ENCODE measurements at places on chromosomes 2 and 18. TPM values are rescaled to one million over a fixed set of nuclear protein-coding genes. Genes with fewer than 3 reads are reported as not detected.
A peak's percentile ranks its signal among the peaks of the same experiment; 100 is the strongest.

The CASP10 gene
- 12.2 TPM for total RNA-seq

DNA sequence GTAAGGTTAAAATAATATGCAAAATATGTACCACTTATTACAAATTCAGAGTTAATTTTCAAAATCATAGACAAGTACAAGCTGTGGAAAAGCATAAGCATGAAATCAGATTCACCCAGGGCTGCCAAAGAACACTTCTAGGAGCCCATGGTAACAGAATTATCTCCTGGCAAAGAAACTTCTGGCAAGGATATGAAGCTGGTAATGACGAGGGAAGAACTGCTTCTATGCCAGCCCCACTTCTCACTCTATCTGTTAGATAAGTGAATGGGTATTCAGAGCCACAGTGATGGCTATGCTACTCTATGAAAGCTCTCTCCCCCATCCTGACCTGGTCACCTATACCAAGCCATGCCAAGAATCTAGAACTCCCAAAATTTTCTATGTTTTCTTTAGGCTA lies 36.9 kb upstream of the PDE1A start:
- DNase-seq: no peak

The SLC9A4 gene
- total RNA-seq: 0.05 TPM

DNA sequence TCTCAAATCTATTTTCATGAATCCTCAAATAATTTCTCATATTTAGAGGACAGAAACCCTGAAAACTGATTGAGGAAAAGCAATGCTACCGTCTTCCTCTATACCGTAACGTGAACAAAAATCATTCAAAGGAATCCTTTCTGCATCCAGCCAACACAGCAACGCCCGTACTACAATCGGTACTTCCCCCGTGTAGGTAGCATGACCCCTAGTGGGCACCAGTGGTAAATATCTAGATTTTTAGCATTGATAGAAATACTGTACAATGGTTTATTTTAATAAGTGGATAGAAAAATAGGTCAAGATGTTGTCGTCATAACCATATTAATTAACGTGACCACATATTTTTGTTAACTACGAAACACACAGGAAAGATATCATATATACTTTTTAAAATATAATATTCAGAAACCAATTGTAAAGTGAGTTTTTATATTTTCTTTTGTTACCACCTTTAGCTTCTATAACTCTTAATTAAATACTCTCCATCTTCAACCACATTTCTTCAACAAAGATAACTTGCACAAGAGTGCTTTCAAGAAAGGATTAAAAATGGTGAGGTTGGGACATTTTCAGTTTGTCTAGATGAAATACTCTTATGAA lies 194.1 kb downstream of the SS18 start:
- peak; percentile 51 for DNase-seq

DNA sequence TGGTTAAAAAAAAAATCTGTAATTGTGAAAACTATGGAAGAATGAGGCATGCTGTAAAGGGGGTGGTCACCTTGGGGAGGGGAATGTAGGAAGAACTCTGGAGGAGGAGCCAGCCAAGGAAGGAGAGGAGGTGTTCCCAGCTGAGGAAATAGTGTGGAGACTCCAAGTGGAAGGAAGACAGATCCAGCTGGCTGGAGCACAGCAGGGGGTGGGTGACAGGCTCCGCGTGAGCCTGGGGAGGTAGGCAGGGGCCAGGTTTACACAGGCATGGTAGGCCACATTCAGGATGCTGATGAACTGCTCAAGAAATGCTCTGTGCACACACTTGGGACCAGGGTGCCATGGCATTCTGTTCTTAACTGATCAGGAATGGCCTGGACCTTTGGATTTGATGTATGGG lies 16.8 kb downstream of the AFF3 start:
- DNase-seq: no peak

The WDSUB1 gene
- total RNA-seq: 5.4 TPM

DNA sequence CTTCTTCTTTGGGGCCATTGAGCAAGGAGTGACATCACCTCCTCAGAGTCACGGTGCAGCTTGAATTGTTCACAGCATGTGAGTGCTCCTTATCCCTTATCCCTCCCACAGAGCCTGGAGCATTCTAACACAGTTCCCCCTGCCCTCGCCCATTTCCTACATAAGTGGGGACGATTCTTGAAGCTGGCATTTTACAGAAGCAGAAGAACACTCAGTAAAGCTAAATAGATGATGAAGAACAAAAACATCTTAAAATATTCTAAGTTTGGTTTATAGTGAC lies 135.8 kb upstream of the APCDD1 start:
- no peak for DNase-seq

DNA sequence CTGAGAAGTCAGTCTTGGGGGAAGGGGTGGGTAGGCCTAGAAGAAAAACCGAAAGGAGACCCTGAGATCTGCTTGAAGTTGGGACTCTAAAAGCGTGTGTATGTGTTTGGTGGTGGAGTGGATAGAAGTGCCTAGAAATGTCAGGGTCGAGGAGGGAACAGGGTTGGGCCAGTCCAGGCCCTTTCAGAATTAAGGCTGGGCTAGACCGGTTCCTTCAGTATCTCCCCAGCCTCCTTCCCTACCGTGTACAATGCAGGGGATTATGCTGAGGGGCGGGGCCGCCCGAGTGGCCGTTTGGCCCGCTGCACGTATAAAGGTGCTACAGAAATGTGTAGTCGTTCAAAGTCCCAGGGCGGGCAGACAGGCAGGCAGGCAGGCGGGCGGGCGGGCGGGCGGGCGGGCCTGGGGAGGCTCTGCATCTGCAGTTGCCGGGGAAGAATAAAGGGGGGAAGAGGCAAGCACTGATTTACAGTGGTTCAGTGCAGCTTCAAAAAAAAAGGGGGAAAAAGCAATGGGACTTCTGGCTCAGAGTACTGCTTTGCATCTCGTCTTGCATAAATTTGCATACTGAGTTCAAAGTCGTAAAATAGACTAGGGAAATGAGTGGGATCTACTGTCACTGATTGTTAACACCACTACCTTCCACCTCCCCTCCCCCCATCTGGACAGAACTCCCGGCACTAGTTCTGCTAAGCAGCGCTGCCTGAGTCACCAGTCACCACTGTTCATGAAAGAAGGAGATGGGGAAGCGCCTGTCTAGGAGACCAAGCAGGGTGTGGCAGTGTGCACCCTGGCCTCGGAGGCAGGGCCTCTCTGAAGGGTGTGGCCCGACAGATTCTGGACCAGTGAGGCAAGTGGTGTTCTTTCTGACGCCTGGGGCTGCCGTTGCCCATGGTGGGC lies 3.6 kb downstream of the IGFBP2 start:
- DNase-seq: no peak

DNA sequence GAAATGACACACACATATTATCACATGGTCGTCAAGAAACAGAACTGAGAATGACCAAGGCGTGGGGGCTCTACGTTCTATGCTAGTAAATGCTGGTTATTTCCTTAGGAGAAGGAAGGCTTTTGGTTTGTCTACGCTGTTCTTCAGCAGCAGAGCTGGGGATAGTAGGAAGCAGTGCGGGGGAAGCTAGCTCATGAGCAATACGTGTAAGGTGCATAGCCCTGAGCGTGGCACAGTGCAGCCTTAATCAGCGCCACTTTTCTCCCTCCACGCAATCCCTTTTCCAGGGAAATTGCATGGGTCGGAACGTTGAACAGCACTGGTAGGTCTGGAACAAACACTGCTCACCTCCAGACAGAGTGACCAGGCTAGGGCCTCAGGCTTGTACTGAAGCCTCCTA lies 199.6 kb upstream of the FBXO11 start:
- no peak for DNase-seq

The SERPINB11 gene
- not detected for total RNA-seq

The UGT1A8 gene
- 0.24 TPM for total RNA-seq

GRCh38 chr2:235343156-235343774 lies 150.6 kb upstream of the AGAP1 start:
- DNase-seq: no peak

DNA sequence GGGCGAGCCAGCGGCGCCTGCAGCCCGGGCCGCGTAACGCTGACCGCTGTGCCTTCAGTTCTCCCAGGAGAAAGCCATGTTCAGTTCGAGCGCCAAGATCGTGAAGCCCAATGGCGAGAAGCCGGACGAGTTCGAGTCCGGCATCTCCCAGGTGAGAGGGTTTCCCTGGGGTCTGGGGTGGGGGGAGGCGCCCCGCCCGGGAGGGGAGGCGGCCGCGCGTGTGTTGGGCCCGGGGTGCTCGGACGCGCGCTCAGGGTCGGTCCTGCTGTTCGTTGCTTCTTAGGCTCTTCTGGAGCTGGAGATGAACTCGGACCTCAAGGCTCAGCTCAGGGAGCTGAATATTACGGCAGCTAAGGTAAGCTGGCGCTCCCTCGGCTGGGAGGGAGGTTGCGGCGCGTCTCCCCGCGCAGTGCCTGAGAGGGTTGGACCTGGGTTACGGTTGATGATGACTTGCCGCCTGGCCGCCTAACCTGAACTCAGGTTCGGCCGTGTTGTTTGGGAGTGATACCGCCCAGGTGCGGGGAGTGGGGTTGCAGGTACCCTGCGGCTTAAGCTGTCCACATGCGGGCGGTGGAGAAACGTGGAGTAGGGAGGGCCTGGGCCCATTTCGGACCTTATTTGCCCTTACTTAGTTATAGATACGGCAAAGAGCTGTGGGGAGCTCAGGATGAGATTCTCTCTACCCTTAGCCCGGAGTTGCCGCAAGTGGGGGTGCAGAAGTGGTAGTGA lies 638 bp downstream of the RPS7 start:
- DNase-seq: no peak

GRCh38 chr2:11050565-11050964 lies 104.7 kb upstream of the SLC66A3 start:
- no peak for DNase-seq

- no peak for DNase-seq
Measured at GRCh38 chr2:80499095-80499494, 194.5 kb upstream of the LRRTM1 start.

GRCh38 chr2:173872714-173873113 lies 92.5 kb downstream of the SP3 start:
- no peak for DNase-seq

DNA sequence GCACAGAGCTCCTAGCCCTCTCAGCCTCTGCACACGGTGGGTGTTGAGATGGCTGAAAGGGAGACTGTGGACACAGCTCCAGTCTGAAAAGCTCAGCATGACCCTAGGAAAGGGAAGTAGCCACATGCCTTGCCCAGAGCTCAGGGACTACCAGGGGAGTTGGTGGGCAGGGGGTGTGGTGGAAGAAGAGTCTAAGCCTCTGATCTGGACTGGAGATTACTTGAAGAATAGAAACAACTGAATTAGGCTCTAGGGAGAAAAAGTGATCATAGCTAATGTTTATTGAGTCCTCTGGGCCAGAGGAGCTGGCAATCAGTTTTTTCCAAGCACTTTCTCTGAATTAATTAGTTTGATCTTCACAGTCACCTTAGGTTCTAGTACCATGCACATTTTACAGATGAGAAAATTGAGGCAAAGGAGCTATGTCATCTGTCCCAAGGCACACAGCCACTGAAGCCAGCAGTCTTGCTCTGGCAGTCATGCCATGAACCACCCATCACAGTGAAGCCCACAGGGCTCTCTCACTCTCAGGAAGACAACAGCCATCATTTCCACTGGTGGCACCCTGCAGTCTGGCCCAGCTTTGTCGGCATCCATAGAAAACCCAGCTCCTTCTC lies 10.3 kb downstream of the SDC1 start:
- no peak for DNase-seq

DNA sequence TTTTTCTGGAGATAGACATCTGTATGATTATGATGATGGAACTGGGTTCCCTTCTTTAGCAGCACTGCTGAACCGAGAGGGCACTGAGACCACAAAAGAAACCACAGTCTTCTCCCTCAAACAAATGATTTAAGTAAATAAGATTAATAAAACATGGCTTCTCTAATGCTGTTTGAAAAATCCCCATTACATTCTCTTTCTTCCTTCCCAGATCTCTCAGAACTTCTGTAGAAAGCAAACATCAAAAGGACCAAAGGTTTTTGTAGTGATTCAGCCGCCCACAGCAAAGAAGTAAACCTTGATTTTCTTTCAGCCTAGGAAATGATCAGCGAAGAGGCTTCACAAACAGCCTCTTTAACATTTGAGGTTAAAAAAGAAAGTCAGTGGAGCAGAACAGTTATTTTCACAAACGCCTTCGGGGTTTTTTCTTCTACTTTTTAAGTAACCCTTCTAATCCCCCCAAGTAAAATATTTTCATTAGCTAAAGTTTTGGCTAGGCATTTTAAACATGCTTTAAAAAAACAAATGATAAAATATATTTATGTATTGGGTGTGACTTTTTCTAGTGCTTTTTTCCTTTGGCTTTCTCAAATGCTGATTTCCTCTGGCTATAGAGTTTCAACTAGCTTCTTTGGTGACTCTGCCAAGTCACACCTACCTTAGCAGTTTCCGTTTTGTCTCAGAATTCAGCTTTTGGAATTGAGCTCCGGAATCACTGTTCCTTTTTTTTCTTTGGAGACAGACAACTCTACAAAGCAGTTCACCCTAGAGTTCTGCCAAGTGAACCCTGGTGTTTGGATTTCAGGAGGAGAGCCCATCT lies 89.6 kb downstream of the UPP2 start:
- DNase-seq: peak; percentile 40

GRCh38 chr18:36176177-36176584 lies 11.1 kb upstream of the MOCOS start:
- no peak for DNase-seq

- peak; percentile 23 for DNase-seq
Measured at GRCh38 chr2:221571551-221572218, 419 bp downstream of the EPHA4 start.

DNA sequence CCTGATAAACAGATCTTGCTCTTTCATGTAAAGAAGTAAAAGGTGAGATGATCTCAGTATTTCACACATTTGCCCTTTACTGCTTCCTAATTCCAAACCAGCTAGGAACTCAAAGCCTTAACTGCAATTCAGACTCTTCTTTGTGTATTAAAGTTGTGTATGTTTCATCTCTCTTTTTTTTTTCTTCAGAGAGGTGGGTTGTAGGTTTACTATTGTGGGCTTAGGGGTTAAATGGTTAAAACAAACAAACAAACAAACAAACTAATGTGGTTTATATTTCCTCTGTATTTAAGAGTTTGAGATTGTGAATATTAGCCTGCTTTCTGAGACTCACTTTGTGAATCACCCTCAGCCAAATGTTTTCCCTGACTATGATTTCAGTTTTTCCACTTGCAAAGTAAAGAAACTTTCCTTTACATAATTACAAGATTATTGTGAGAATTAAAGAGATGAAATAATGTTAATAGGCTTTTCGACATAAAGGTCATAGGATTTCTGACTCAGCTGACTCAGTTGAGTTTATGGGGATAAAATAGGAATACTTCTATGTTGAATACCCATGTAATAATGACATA lies 2.8 kb downstream of the GULP1 start:
- DNase-seq: no peak

The PDCD1 gene
- 16.0 TPM for total RNA-seq

GRCh38 chr2:190477661-190478454 lies 56.7 kb downstream of the NEMP2 start:
- DNase-seq: no peak

DNA sequence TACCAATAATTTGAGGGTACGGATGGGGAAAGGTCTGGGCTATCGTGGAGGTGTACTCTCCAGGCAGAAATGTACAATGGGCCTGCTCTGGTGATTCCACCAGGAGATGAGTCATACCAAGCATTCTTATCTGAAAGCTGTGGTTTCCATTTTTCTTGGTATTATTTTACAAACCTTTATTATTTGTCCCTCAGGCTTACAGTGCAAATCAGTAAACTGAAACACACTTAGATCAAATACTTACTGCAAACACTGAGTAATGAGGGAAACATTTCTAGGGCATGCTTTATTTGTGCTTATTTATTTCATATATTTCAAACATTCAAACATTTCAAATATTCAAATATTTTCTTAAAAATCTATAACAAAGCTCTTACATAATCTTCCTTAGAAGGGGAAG lies 319.8 kb downstream of the RND3 start:
- DNase-seq: no peak

GRCh38 chr2:2828774-2829368 lies 497.8 kb upstream of the MYT1L start:
- DNase-seq: no peak

GRCh38 chr2:54678719-54679118 lies 44.7 kb upstream of the EML6 start:
- no peak for DNase-seq
